CD4-positive, alpha-beta T cell treated with Interferon alpha-2 for 1 hour (primary cell): ENCODE measurements at places on chromosomes 12 and 14.

DNA sequence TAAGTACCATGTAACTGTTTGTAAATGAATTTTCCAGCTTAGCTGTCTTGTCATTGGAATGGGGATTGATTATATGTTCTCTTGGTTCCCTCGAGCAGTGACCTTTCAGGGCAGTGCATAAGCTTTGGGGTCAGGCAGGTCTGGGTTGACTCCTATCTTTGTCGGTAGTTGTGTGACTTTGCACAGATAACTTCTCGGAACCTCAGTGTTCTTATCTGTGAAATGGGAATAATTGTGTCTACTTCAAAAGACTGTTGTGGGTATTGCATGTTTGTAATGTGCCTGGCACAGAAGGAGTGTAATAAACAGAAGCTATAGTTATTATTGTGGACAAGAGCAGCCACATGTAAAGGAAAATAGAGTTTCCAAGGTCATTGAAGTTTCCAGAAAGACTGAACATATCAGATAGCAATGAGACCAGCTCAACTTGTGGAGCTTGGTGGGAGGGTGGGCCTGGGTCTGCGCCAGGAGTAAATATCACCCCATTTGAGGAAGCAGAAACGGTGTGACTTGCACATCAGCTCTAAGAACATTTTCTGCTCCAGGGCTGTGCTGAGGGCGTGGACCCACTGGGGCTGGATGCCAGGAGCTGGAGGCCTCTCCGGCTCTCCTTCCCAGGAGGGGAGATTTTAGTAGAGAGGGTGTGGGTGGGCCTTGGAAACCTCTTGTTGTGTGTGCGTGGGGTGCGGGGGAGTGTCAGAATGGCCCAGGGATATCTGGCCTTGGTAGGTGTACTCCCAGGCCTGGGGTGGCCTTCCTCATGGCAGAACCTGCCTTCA is 19.7 kb downstream of the FOS start:
- no peak for DNase-seq

DNA sequence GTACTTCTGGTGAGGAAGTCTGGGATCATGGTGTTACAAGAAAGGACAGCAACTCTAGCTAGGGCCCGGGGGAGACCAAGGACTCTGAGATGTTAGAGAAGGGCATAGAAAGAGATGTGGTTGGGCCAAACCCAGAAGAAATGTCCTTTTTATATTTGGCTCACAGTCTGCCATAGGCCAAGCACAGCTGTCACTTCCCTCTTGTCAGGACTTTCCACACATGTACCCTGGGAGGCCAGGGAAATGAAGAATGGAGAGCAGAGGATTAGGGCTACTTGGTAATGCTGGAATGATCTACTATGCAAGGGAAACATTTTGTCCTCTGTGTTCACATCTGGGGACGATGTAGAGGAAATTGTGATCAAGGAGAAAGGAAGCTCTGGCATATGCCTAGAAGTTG is 9.2 kb downstream of the MYO1A start:
- DNase-seq: no peak

GRCh38 chr12:12095021-12095420 is 24.3 kb downstream of the BCL2L14 start:
- DNase-seq: no peak

DNA sequence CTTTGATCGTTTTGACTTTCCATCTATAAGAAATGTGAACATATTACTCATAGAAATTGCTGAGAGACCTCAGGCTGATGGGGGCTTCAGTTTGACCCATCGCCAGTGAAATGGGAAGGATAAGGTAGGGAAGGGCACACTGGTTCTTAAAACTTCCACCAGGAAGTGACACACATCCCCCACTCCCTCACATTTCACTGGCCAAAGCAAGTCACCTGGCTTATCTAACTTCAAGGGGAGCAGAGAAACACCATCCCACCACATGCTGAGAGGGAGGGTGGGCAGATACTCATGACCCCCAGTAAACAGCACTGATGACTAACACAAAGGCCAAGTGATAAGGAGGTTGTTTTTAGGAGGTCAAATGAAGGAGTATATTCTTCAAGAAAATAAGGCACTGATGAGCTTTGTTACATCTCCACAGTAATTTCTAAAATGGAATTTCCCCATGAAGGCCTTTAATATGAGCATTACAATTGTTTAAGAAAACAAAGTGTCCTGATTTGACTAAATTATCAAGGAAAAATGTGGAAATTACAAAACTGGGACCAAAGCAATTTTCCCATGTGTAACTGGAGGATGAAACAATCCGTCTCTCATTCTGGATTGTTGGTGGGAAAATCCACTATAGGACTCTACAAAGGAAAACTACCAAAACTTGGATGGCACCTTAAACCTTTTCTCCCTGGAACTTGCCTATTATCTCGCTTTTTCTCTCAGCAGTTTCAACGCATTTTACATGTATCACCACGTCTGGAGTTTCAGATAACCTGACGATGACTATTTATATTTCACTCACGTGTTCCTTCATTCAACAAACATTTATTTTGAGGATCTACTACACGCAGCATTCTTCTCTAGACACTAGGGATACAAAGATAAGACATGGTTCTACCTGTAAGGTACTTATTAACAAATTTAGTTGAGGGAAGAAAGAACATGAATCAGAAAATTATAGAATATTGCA is 91.8 kb upstream of the EEA1 start:
- DNase-seq: no peak

- no peak for DNase-seq
These were observed 107.6 kb upstream of the SFSWAP start for GRCh38 chr12:131603106-131603938.

GRCh38 chr12:50508414-50508813 is 3.6 kb downstream of the DIP2B start:
- no peak for DNase-seq
